Subcutaneous adipose tissue (tissue), 4 donors: ENCODE measurements at places on chromosomes 16 and 17. TPM values are rescaled to one million over a fixed set of nuclear protein-coding genes. Genes with fewer than 3 reads are reported as not detected.

The PRKCB gene
- 5.2 TPM for total RNA-seq

The HP gene
- total RNA-seq = 7.5 TPM

The HBM gene
- not detected for total RNA-seq

The ZC3H18 gene
- 19.2 TPM for total RNA-seq

The NCBP3 gene
- total RNA-seq = 26.4 TPM

The RAB37 gene
- total RNA-seq = not detected

The GGA2 gene
- 52.0 TPM for total RNA-seq

The TPSAB1 gene
- 62.0 TPM for total RNA-seq

The AARSD1 gene
- total RNA-seq = 18.4 TPM

The SLC47A1 gene
- 1.3 TPM for total RNA-seq

The WWP2 gene
- total RNA-seq = 40.9 TPM

The GNGT2 gene
- not detected for total RNA-seq

The ASPA gene
- 6.6 TPM for total RNA-seq

The FOXN1 gene
- not detected for total RNA-seq
